ENCODE measurements at places on chromosomes 3 and 15.

- DNase-seq: no peak
Observed at GRCh38 chr15:55394694-55395093, 13.5 kb downstream of the CCPG1 start.

GRCh38 chr15:88019656-88020055 lies 236.9 kb downstream of the NTRK3 start:
- no peak for DNase-seq

DNA sequence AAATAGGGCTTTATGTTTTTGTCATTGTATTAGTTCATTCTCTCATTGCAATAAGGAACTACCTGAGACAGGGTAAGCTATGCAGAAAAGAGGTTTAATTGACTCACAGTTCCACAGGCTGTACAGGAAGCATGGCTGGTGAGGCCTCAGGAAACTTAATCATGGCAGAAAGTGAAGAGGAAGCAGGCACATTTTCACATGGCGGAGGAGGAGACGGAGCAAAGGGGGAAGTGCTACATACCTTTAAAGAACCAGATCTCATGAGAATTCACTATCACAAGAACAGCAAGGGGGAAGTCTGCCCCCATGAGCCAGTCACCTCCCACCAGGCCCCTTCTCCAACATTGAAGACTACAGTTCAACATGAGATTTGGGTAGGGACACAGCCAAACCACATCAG lies 25.6 kb downstream of the CEP63 start:
- no peak for DNase-seq

DNA sequence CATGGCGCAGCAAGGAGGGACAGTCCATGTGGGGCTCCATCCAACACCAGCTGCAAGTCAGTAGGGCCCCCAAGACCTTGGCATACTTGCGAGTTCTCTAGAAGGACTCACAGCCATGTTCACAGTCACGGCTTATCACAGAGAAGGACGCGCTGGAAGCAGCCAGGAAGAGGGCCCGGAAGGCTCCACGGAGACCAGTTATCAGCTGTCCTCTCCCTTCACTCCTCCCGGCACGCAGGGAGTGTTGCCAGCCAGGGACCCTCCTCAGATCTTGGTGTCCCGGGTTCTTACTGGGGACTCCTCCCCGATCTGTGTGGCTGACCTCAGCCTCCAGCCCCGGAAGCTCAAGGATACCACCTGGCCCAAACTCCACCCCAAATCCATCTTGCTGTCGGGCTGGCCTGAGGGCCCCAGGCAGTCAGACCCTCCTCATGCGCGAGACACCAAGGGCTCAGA lies 68.0 kb downstream of the SLTM start:
- DNase-seq: no peak

- DNase-seq: peak; percentile 69
Observed at GRCh38 chr15:90071220-90071807, 31.0 kb downstream of the IDH2 start.

GRCh38 chr3:152610622-152611021 lies 224.3 kb upstream of the P2RY1 start:
- no peak for DNase-seq

DNA sequence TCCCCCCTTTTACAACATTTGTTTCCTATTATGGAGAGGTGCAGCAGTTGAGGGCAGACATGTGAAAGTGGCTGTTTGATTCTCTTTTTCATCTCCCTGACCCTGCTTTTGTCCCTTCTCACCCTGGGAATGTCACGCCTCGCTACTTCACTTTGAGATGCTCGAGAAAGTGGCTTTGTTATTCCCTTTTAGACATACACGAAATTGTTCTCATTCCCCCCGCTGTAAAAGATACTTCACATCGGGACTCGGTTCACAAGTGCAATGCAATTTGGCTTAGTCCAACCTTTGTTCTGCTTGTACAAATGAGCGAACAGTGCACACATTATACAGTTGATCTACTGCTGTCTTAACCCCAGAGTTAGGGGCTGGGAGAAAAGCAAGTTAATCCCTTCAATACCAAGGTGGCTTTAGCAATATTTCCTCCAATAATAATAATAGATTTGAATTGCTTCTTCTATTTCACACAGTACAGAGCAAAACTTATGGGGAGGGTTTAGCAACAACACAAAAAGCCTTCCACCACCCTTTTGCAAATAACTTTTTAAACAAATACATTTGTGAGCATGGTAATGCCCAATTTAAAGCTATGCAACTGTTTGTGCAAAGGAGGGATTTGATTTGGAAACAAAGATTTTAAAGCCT lies 5.7 kb upstream of the FOXB1 start:
- DNase-seq: no peak

DNA sequence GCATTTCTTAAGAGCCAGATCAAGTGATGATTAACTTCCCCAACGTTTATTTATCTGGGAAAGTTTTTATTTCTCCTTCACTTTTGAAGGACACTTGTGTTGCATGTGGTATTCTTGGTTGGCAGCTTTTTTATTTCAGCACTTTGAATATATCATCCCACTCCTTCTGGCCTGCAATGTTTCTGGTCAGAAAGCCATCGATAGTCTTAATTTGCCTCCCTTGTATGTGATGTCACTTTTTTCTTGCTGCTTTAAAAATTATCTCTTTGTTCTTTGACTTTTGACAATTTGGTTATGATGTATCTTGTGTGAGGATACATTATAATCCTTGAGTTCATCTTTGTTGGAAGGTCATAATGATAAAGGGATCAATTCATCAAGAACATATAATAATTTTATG lies 503.2 kb downstream of the OTOL1 start:
- no peak for DNase-seq

DNA sequence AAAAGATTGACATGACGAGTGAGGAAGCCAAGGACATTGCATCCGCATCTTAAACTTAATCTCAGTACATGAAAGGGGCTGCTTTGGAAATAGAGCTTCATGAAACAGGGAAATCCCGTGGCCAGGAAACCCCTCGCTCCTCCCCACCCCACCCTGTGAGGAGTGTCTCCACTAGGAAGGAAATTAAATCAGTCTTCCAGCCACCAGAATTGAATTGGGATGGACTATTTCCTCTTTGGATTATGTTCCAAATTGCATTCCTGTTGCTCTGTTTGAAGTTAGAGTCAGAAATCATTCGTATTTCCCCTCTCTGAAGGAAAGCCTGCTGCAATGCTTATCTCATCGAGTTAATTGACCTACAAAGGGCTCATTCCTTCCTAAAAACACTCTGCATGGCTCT lies 35.8 kb downstream of the CLDN11 start:
- DNase-seq: no peak

DNA sequence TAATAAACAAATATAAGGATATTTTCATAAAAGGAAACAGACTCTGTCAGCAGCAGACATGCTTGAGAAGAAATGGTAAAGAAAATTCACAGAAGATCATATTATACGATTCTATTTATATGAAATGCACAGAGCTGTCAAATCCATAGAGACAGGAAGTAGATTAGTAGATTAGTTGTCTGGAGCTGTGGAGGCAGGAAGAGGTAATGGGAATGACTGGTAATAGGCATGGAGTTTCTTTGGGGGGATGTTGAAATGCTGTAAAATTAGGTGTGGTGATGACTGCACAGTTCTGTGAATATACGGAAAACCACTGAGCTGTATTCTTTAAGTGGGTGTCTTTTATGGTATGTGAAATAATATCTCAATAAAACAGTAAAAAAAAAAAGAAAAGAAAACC lies 35.3 kb downstream of the CEP152 start:
- no peak for DNase-seq

DNA sequence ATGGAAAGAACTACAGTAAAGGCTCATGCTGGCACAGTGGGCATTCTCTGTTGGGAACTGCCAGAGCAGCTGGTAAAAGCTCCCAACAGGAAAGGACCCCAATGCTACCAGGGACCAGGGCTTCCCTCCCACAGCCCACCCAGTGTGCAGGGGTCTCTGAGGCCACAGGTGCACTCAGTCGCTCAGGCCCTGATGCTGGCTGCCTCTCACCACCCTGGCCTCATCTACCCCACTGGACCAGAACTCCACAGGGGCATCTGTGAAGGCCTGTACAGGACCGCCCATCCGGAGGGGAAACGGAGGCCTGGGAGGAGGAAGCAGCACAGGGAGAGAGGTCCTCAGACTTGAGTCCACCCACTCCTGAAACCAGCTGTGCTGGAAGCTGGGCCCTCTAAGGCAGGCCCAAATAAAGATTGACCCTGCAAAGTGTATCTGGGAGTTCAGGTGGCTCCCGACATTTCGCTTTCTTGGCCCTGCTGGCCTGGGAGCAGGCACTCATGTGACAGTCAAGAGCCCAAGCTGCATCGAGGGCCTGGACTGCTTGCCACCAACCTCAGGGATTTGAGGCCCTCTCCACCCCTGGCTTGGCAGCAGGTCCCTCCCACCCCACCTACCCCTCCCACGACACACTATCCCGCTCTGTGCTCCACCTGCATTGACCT lies 12.7 kb downstream of the KLF15 start:
- DNase-seq: no peak

- DNase-seq: no peak
Observed at GRCh38 chr3:122186372-122186771, 2.9 kb downstream of the CASR start.

GRCh38 chr3:76267851-76268380 lies 482.6 kb upstream of the ZNF717 start:
- no peak for DNase-seq

DNA sequence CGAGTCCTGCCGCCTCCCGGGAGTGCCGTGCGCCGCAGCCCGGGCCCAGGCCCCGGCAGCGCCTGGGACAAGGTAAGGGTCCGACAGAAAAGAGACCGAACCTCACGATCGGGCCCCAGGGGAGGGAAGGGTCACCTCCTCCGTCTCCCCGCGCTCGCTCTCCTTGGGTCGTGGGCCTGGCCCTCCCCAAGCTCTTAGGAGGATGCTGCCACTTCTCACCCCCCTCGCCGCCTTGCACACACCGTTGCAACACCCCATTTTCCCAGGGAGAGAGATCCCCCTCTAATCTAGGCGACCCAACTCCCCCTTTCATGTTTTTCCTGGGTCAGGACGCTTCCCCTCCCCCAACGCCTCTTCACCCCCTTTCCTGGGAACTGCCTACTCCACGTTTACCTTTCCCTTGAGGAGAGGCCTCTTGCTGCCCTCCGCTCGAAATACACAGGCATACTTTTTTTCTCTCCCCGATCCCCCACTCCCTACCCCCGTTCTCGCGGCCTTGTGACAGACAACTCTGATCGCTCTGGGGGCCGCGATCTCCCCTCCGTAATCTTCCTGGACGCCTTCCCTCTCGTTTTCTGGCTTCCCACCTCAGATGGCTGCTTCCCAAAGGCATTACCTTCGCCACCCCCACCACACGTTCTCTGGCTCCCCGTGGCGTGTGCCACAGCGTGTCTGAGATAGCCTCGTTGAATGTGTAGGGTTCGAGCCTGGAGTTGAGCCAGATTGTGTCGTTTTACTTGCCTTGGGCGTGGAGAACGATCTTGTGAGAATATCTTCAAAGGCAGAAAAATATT lies 688 bp downstream of the SETD5 start:
- DNase-seq: no peak

- DNase-seq: no peak
Observed at GRCh38 chr3:129082026-129082425, 21.4 kb downstream of the GP9 start.

GRCh38 chr3:186953011-186953487 lies 22.7 kb downstream of the ST6GAL1 start:
- DNase-seq: no peak

DNA sequence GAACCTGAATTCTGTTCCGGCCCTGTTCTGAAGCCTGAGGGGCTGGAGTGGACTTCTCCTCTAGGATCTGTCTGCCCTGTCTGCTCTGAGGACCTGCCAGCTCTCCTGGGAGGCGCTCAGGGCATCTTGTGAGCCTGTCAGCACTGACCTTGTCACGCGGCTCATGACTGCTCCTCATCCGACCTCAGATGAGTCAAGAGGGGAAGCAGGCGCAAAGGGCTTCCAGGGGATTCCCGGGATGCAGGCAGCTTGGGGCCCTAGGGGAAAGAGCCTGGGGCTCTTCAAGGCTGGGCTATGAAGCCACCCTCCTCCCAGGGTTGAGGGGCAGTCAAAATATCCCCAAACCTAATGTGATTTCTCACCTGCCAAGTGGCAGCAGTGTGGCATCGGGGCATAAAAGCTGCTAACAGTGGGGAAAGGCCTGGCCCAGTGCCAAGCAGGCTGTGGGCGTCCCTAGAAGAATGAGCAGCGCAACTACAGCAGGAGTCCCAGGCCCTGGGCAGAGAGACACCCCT lies 27.6 kb upstream of the ANKDD1A start:
- peak; percentile 68 for DNase-seq

DNA sequence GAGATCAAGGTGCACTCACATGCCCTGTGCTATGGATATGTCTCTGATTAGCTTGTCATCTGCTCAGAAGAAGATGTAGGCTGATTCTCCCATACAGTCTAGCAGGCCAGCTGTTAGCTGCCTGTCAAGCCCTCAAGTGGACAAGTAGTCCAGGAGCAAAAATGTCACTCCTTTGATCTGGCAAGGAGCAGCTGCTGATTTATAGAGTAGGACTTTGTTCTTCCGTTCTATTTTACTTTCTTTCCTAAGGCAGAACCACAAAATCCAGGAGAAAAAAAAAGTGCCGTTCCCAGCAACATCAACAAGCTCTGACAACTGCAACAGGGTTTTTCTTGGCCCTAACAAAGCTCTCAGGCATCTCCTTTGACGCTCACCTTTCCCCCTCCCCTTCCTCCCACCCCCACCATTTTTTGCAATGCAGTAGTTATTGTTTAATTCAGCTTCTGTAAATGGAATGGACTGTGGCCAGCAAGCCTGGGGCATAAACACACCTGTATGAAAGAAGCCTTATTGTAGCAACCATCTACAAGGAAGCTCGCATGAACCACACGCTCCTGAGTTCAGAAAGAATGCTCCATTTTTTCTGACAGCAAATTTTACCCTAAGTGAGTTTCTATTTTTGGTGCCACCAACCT lies 196.3 kb downstream of the MEIS2 start:
- DNase-seq: no peak

DNA sequence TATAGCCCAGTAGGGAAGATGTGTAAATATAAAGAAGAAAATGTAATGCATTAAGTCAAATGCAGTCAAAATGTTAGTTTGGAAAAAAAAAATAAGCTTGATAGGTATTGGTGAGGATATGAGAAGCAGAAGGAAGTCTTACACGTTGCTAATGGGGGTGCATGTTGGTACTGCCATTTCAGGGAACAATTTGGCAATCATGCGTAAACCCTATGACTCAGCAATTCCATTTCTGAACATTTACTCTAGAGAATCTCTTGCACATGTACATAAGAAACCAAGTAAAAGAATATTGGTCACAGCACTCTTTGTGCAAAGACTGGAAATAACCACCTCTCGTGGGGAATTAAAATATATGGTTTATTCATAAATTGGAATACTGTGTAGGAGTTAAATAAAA lies 35.5 kb upstream of the TIMP4 start:
- DNase-seq: no peak
